IPS DF 6.9 (cell line): ENCODE measurements at places on chromosomes 16 and 17.
A peak's percentile ranks its signal among the peaks of the same experiment; 100 is the strongest.

DNA sequence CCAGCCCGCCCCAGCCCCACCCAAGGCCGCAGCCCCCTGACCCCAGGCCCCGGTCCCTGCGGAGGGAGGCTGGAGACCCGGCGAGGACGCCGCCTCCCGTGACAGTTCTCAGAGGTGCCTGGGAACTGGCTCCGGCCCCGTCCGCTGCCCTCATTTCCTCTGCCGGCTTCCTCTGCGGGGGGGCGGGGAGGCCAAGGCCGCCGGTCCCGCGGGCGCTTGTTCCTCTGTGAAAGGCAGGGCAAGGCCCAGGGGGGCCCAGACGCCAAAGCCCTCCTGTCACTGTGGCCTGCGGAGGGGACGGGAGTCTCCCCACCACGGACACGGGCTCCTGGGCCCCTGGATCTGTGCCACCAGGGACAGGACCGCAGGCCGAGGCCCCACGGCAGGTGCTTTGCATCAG, 5.0 kb upstream of the PVALEF start:
- DNase-seq: no peak

DNA sequence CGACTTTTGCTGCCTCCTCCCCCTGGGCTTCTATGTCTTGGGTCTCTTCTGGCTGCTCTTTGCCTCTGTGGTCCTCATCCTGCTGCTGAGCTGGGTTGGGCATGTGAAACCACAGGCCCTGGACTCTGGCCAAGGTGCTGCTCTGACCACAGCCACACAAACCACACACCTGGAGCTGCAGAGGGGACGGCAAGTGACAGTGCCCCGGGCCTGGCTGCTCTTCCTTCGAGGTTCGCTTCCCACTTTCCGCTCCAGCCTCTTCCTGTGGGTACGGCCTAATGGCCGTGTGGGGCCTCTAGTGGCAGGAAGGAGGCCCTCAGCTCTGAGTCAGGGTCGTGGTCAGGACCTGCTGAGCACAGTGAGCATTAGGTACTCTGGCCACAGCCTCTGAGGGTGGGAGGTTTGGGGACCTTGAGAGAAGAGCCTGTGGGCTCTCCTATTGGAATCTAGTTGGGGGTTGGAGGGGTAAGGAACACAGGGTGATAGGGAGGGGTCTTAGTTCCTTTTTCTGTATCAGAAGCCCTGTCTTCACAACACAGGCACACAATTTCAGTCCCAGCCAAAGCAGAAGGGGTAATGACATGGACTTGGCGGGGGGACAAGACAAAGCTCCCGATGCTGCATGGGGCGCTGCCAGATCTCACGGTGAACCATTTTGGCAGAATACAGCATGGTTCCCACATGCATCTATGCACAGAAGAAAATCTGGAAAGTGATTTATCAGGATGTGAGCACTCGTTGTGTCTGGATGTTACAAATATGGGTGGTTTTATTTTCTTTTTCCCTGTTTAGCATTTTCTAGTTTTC, 2.3 kb downstream of the GP1BA start:
- DNase-seq: no peak

- peak; percentile 67 for DNase-seq
These were observed 25.7 kb upstream of the SLC47A1 start for GRCh38 chr17:19507775-19508576.

DNA sequence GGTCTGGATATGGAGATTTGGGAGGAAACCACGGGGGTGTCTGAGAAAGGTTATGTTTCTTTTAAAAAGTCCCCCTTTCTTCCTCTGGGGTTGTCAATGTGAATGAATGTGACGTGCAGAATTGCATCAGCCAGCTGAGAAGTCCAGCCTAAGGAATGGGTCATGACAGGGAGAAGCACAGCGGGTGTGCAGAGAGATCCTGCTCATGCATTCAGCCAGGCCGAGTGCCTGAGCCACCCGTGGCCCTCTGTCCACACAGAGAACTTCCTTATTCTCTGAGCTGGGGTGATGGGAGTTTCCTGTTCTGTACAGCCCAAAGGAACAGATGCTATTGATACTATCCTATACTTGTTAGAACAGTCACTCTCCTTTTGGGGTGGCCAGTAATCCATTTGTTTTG, 117.9 kb downstream of the CPPED1 start:
- DNase-seq: no peak

DNA sequence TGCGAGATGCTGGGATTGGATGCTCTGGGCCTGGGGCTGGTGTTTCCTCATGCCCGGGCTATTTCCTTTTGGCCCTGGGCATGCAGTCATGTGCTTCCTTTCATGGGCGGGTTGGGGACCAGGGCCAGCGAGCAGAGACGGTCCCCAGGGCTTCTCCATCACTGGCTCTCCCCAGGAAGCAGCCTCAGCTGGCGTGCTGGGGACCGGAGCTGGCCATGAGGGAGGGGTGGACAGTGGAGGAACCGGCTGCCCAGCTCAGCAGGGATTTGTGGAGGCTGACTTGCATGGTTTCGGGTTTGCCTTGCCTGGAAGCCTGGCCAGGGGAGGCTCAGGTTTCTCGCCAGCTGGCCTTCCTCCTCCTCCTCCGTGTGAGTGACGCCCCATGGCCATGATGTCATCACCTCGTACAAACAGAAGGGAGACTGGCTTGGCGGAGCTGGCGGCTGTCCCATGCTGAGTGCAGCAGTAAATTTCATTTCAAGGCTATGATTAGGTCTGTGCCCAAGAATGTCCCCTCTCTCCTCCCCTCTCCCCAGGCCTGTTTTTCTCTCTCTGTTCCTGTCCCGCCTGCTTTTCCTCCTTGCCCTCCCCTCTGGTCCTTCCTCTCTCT, 8.9 kb upstream of the TIMP2 start:
- DNase-seq: no peak

DNA sequence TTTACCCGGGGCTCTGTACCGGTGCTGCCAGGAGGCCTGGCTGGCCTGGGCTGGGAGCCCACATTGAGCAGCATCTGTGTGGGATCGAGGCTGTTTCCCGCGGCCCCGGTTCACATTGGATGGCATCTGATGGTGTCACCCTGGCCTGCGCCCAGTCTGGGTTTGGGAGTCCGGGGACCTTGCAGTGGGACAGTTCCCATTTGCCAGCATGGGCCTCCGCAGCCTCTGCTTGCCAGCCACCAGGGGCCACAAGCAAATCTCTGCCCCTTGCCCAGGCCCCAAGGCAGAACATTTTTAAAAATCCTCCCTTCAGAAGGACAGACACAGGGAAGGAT, 64.5 kb downstream of the BANP start:
- DNase-seq: no peak

GRCh38 chr17:29124925-29125273, 55.3 kb downstream of the MYO18A start:
- DNase-seq: no peak

GRCh38 chr16:65136681-65137080, 14.8 kb upstream of the CDH11 start:
- no peak for DNase-seq

DNA sequence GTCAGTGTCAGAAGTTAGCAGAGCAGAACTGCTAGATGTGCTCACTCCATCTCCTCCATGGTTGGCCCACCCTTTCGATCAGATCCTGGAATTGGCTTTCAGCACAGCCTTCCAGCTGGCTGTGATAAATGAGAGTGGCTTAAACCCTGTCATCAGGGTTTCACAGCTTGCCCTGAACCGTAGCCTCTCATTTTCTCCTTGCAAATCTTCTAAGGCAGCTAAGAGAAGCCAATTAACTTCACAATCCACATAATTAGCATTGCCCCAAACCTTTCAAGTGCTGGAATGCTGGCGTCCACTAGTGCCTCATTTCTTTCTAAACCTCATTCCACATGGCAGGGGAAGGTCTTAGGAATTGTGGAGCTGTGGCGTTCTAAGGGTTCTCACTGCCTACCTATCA, 21.7 kb downstream of the MILR1 start:
- no peak for DNase-seq

- no peak for DNase-seq
These were observed 7.7 kb downstream of the HS3ST3B1 start for GRCh38 chr17:14308636-14308964.
